ENCODE measurements at places on chromosomes 4 and X. TPM values are rescaled to one million over a fixed set of nuclear protein-coding genes. Genes with fewer than 3 reads are reported as not detected.

Gene CENPE
- total RNA-seq = 0.80 TPM

Gene DCAF12L2
- total RNA-seq = 0.49 TPM

Gene AGTR2
- total RNA-seq = not detected

Gene KLHL13
- 0.52 TPM for total RNA-seq

Gene YY2
- 0.42 TPM for total RNA-seq

Gene HPRT1
- 6.0 TPM for total RNA-seq

Gene PCDH19
- total RNA-seq = 2.1 TPM

Gene SSX2B
- not detected for total RNA-seq

Gene MAGEA2
- total RNA-seq = not detected

- DNase-seq = no peak
Measured at GRCh38 chr4:44632733-44633132, 18.7 kb downstream of the YIPF7 start.

- peak; percentile 80 for DNase-seq
Measured at GRCh38 chrX:150873616-150874015, 24.9 kb downstream of the CD99L2 start.

DNA sequence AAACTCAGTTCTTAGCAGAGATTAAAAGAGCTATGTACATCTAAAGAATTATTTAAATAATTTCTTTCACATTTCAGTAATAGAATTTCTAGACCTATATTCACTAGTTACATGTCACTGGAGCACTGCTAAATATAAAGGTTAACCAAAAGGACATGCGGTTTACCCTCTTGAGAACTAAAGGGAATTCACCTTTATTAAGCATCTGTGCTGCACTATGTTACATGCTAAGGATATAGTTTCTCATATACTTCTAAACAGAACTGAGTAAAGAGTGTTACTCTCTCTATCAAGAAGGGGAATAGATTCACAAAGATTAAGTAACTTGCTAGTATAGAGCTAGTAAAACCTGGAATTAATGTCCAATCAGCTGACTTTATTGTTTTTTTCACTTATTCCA, 7.6 kb downstream of the SPIN3 start:
- no peak for DNase-seq

- no peak for DNase-seq
Measured at GRCh38 chr4:139333046-139333445, 30.8 kb upstream of the NDUFC1 start.

DNA sequence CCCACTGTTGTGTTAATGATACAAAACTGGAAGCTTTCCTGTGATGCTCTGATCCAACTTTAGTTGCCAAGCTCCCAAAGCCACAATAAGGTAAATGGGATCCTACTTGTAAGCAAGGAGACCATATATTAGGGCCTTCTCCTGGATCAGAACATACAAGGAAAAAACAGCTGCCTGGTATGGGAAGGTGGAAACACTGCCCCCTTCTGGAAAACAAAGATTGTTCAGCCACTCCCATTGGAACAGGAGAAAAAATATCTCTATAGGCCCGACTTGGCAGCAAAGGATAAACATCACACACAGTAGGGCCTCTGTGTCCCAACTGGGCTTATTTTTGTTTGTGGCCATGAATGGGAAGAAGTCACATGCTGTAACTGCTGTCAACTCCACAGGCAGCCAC, 166.5 kb downstream of the TBX22 start:
- no peak for DNase-seq

GRCh38 chr4:112564706-112565270, 48.8 kb upstream of the NEUROG2 start:
- no peak for DNase-seq

GRCh38 chrX:16187024-16187760, 19.9 kb downstream of the MAGEB17 start:
- DNase-seq = no peak

GRCh38 chr4:90030953-90031352, 96.2 kb upstream of the CCSER1 start:
- no peak for DNase-seq

- no peak for DNase-seq
Measured at GRCh38 chr4:80235451-80235850, 31.0 kb upstream of the FGF5 start.

- no peak for DNase-seq
Measured at GRCh38 chr4:55947912-55948725, 626 bp upstream of the CEP135 start.

DNA sequence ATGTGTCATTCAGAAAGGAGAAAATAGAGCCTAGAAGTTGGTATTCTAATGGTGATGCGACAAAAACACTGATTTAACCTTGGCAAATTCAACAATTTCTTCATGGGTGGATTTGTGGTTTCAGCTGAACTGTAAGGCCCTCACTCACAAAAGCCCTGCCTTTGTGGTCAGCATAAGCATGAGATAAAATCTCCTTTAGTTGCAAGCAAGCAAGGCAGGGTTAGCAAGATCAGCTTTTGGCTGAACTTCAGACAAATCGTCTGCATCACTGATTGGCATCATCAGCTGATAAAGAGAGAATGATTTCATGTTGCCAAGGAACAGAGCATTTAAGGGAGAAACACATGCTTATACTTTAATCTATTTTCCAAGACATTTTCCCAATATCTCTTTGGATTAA, 2582.2 kb downstream of the PCDH7 start:
- no peak for DNase-seq

DNA sequence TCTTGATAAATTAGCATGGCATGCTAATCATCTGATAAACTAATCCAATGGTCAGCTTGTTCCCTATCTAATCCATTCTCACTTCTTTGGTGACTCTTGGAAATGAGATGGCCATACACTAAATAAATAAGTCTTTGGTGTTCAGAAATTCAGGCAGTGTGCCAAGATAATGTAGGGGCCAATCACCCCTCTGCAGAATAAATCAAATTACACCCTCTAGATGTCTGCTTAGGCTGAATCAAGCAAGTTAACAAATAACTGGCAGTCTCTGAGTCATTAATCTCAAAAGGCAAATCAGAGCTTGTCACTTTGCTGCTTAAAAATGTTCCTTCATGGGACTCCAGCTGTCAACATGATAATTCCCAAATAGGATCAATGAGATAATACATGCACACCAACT, 97.4 kb downstream of the NLGN4X start:
- no peak for DNase-seq

DNA sequence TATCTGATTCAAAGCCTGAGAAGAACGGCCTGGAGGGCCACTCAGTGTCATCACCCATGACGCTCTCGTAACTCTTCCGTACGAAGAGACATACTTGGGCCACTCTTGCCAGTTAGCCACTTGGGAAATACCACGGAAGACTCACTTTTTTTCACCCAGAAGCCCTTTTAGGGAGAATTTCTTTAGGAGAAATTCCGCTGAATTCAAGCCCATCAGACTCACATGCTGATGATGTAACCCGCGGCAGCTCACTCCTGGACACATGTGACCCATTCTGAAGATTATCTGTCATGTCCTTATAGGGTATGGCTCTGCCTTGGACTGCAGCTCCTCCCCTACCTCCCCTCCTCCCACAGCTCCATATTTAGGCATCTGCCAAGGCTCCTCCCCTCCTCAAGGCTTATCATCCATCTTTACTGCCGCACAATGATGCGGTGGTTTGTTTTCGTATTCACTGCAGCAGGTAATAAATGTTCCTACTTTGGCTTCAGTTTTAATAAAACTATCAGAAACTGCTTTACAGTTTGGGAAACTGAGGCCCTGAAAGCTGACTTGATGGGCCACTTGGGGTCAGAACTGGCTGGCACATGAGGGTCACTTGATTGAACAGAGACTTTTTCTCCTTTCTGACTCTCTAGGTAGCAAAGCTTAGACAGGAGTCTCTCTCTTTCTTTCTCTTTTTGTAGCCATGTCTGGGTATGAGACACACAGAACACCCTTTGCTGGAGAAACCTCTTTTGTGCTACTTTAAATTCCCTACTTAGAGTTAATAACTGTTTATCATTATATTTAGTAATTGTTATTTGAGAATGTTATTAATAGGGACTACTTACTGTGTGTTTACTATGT, 42.1 kb downstream of the RHOH start:
- DNase-seq = no peak

DNA sequence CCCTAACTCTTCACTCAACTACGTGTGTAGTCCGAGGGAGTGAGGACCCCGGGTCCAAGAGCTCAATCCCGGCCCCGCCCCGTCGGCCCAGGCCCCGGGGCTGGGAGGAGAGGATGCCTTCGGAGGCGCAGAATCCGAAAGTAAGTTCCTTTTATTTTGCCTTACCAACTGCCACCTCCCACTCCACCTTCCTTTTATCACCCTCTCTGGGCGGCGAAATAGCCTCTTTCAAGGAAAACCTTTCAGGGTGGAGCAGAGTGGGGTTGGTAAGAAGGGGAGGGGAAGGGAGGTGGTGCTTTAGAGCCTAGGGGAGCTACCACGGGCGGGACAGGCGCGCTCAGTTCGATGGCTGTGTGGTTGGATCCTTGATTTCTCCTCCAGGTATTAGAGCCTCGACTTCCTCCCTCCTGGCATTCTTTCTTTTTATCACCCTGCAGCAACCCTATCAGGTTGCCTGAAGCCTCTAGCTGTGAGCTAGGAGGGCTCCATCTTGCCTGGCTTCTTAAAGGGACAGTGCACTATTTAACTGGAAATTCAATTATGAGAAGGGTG, 191.2 kb downstream of the RRAGB start:
- no peak for DNase-seq

DNA sequence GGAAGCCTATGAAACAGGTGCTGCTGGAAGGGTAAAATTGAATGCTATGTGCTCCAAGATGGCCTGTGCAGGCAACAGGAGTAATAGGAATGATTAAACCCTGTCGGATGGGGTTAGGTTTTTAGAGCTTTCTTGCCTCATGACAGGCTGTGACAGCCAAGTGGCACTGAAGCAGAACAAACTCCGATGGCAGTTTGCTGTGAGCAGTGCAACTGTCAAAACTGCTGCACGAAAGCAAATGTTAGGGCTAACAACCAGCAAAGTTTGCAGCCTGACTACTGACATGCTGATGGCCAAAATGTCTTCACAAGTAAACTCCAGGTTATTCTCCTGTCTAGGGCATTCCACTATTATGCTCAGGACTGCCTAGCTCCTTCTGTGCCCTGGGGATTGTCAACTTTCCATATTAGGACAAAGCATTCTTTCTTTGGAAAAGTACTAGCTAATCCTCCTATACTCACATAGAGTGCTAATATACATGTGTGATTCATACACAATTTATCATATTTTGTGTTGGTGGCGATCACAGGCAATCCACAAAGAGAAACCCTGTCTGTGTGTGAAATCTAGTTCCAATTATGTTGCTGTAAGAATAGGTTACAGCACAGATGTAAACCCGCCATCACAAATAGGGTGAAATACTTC, 486.6 kb upstream of the TENM3 start:
- no peak for DNase-seq

- no peak for DNase-seq
Measured at GRCh38 chrX:110734271-110734670, 61.3 kb downstream of the CHRDL1 start.

DNA sequence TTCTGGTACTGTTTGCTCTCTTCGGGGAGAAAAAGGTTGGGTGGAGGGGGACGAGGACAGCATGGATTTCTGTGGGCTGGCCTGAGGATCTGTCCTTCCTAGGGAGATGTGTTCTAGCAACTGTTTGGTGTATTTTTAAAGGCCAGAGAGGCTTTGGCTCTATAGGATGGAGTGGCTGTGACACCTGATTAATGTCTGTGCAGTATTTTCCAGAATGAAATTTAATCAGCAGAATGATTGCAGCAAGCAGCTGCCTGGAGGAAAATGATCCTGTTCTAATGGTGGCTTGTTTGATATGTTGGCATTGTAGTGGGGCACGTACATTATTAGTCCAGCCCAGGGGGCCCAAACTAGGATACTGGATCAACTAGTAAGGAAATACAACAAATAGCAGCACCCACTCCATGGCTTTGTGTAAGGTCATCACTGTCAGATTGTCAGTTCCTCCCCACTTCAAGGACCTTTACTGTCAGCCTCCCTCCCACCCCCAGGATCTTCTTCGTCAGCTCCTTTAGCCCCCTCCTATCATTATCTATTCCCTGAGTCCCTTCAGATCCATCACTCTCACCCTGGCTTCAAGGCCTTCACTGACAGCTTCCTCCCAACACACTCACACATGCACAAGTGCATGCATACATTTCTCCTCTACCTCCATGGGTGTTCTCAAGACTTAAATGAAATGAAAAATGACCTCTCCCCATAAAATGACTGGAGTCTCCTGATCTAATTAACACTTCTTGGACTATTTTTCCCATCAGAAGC, 10.4 kb upstream of the TMEM255A start:
- no peak for DNase-seq

- no peak for DNase-seq
Measured at GRCh38 chrX:82087699-82088098, 885.8 kb downstream of the SH3BGRL start.

DNA sequence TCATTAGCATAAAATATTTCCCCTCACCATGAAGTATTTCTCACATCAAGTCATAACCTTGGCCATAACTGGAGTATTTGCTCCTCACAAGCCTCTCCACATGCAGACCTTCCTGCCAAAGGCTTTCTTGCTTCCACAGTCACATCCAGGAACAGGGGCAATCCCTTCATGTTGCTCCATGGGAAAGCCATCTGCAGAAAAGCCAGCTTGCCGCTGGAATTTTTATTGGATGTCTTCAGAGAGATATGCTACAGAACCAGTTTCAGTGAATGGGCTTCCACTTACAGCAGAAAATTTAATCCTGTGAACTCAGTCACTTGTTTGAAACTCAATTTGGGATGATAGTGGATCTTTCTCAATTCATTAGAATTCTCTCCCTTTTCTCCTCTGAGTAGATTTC, 3.2 kb upstream of the CDKN2AIP start:
- DNase-seq = no peak

DNA sequence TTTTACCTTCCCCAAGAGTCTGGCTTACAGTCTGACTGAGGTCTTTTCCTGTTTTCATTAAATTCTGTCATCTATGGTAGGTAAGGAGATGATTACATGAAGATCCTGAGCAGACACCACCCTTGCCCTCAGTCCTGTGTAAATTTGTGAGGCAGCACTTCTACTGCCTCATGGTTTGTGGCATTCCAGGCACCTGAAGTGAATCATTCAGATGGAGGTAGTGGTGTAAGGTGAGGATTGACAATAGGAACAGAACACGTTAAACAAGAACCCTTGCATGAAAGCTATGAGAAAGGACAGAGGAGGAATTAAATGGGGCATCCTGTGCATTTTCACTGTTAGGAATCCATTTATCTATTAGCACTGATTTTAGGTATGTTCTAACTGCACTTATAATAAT, 618.6 kb downstream of the TLL1 start:
- DNase-seq = no peak

- no peak for DNase-seq
Measured at GRCh38 chr4:110860125-110860524, 237.2 kb upstream of the PITX2 start.

- DNase-seq = no peak
Measured at GRCh38 chrX:70079870-70080269, 17.6 kb downstream of the OTUD6A start.
